Spinal cord (tissue), 10 donors: ENCODE measurements at places on chromosomes 13 and 19. TPM values are rescaled to one million over a fixed set of nuclear protein-coding genes. Genes with fewer than 3 reads are reported as not detected.
A peak's percentile ranks its signal among the peaks of the same experiment; 100 is the strongest.

The BRD4 gene
- 16.3 TPM for total RNA-seq

GRCh38 chr13:74922963-74923362, 559.0 kb downstream of the TBC1D4 start:
- H3K27ac ChIP-seq: no peak overlapping the region
- H3K4me3 ChIP-seq: no peak overlapping the region
- H3K4me1 ChIP-seq: no peaks in the 10 kb centered on the region
- no peaks in the 10 kb centered on the region for H3K27me3 ChIP-seq
- H3K36me3 ChIP-seq: no peaks in the 10 kb centered on the region

- no peak for DNase-seq
- peak overlapping the region; percentile 85 for H3K27ac ChIP-seq
- peaks cover 42% of the 10 kb centered on the region for H3K4me1 ChIP-seq
- H3K4me3 ChIP-seq: peak overlapping the region; percentile 87
Observed at GRCh38 chr19:38649305-38650171, 2.1 kb downstream of the ACTN4 start.

The ZNF566 gene
- total RNA-seq: 30.5 TPM

GRCh38 chr13:65926750-65927171, 1303.4 kb downstream of the PCDH9 start:
- no peaks in the 10 kb centered on the region for H3K36me3 ChIP-seq
- DNase-seq: no peak
- H3K4me3 ChIP-seq: no peak overlapping the region

The TMIGD2 gene
- 0.79 TPM for total RNA-seq

- no peak for DNase-seq
- H3K36me3 ChIP-seq: no peaks in the 10 kb centered on the region
- no peaks in the 10 kb centered on the region for H3K27me3 ChIP-seq
- H3K4me3 ChIP-seq: no peak overlapping the region
- H3K4me1 ChIP-seq: no peaks in the 10 kb centered on the region
- no peak overlapping the region for H3K27ac ChIP-seq
Observed at GRCh38 chr13:38875186-38875875, 115.3 kb downstream of the STOML3 start.

- H3K4me1 ChIP-seq: peaks cover 5% of the 10 kb centered on the region
- H3K27ac ChIP-seq: peak overlapping the region; percentile 1
- no peaks in the 10 kb centered on the region for H3K27me3 ChIP-seq
- no peaks in the 10 kb centered on the region for H3K36me3 ChIP-seq
- no peak for DNase-seq
Observed at GRCh38 chr13:97220151-97220900, 1.8 kb upstream of the MBNL2 start.

GRCh38 chr19:5575590-5575989, 7.8 kb upstream of the TINCR start:
- H3K4me3 ChIP-seq: no peak overlapping the region
- no peaks in the 10 kb centered on the region for H3K27me3 ChIP-seq
- DNase-seq: no peak
- peaks cover 4% of the 10 kb centered on the region for H3K36me3 ChIP-seq

- H3K4me3 ChIP-seq: no peak overlapping the region
- H3K36me3 ChIP-seq: peaks cover 6% of the 10 kb centered on the region
- no peaks in the 10 kb centered on the region for H3K27me3 ChIP-seq
- H3K4me1 ChIP-seq: no peaks in the 10 kb centered on the region
Observed at GRCh38 chr19:32830231-32831014, 39.1 kb downstream of the SLC7A9 start.

- no peak overlapping the region for H3K4me3 ChIP-seq
- no peak overlapping the region for H3K27ac ChIP-seq
- no peaks in the 10 kb centered on the region for H3K36me3 ChIP-seq
- peaks cover 4% of the 10 kb centered on the region for H3K4me1 ChIP-seq
- H3K27me3 ChIP-seq: no peaks in the 10 kb centered on the region
- DNase-seq: peak; percentile 55
Observed at GRCh38 chr13:25489238-25489637, 117.5 kb downstream of the ATP8A2 start.

DNA sequence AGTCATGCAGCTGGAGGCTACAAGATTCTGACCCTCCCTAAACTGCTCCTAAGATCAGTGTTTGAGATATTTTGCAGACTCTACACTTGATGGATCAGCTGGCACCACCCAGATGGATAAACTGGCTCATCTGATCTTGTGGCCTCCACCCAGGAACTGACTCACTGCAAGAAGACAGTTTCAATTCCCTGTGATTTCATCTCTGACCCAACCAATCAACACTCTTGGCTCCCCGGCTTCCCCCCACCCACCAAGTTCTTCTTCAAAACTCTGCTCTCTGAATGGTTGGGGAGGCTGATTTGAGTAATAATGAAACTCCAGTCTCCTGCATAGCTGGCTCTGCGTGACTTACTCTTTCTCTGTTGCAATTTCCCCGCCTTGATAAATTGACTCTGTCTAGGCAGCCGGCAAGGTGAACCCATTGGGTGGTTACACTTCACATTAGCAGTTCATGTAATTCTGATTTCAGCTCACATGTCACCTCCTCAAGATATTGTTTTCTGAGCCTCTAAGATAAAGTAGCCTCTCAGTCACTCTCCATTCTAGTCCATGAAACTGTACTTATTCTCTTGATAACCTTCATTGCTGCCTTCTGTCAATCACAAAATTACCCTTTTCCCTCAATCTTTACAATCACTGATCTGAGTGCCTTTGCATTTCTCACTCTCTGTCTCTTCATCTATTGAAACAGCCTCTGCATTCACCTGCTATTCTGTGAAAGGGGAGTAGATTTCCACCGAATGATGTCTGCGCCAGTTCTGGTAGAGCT, 9.9 kb upstream of the FPR3 start:
- no peak overlapping the region for H3K4me3 ChIP-seq
- H3K36me3 ChIP-seq: no peaks in the 10 kb centered on the region
- DNase-seq: no peak
- peaks cover 14% of the 10 kb centered on the region for H3K27me3 ChIP-seq

The PLK5 gene
- total RNA-seq: 0.66 TPM

DNA sequence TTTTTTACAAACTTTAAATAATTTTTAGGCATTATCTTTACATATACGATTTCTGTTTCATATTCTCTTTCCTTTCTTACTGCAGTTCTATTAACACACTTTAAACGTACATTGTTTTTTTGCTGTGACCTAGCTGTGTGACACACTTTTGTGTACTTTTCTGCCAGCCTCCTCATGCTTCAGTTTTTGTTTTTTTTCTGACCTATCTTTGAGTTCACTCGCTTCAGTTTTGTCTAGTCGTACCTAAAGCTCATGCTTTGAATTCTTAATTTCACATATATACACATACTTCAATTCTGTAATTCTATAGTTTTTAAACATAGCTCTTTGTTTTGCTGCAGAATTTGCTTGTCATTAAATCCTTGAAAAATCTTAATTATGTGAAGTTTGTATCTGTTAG, 150.4 kb downstream of the PDS5B start:
- no peaks in the 10 kb centered on the region for H3K27me3 ChIP-seq
- no peak overlapping the region for H3K4me3 ChIP-seq
- no peaks in the 10 kb centered on the region for H3K4me1 ChIP-seq
- no peaks in the 10 kb centered on the region for H3K36me3 ChIP-seq
- DNase-seq: no peak

- DNase-seq: peak; percentile 57
- H3K36me3 ChIP-seq: no peaks in the 10 kb centered on the region
- no peaks in the 10 kb centered on the region for H3K27me3 ChIP-seq
- no peak overlapping the region for H3K27ac ChIP-seq
Observed at GRCh38 chr13:97028441-97029299, 34.4 kb upstream of the OXGR1 start.

- H3K4me3 ChIP-seq: no peak overlapping the region
- H3K27ac ChIP-seq: no peak overlapping the region
- no peaks in the 10 kb centered on the region for H3K27me3 ChIP-seq
- H3K4me1 ChIP-seq: no peaks in the 10 kb centered on the region
- H3K36me3 ChIP-seq: peaks cover 30% of the 10 kb centered on the region
Observed at GRCh38 chr19:44176590-44176989, 11.7 kb downstream of the ZNF226 start.

DNA sequence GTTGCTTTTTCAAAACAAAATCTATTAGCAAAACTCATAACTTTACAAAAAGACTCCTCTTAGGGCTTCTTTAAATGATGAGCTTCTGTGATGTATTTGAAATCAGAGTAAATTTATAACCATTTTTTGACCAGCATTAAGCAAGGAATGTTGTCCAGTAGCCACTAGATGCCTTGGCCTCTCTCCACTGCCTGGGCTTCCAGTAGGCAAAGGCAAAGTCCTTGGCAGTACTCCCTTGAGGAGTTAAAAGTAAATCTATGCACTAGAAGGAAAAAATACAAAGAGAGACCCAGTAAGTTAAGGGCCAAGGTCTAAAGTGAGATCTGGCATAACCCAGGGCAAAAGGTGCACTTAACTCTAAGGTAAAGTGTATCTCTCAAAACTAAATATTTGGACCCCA, 9.5 kb downstream of the SERPINE3 start:
- H3K4me1 ChIP-seq: no peaks in the 10 kb centered on the region
- DNase-seq: no peak
- H3K36me3 ChIP-seq: peaks cover 2% of the 10 kb centered on the region

- H3K4me3 ChIP-seq: no peak overlapping the region
- H3K27me3 ChIP-seq: peaks cover 19% of the 10 kb centered on the region
- H3K4me1 ChIP-seq: peaks cover 4% of the 10 kb centered on the region
- H3K36me3 ChIP-seq: no peaks in the 10 kb centered on the region
- H3K27ac ChIP-seq: no peak overlapping the region
Observed at GRCh38 chr19:7887408-7888144, 734 bp upstream of the LRRC8E start.

The NCAN gene
- total RNA-seq: 184 TPM

DNA sequence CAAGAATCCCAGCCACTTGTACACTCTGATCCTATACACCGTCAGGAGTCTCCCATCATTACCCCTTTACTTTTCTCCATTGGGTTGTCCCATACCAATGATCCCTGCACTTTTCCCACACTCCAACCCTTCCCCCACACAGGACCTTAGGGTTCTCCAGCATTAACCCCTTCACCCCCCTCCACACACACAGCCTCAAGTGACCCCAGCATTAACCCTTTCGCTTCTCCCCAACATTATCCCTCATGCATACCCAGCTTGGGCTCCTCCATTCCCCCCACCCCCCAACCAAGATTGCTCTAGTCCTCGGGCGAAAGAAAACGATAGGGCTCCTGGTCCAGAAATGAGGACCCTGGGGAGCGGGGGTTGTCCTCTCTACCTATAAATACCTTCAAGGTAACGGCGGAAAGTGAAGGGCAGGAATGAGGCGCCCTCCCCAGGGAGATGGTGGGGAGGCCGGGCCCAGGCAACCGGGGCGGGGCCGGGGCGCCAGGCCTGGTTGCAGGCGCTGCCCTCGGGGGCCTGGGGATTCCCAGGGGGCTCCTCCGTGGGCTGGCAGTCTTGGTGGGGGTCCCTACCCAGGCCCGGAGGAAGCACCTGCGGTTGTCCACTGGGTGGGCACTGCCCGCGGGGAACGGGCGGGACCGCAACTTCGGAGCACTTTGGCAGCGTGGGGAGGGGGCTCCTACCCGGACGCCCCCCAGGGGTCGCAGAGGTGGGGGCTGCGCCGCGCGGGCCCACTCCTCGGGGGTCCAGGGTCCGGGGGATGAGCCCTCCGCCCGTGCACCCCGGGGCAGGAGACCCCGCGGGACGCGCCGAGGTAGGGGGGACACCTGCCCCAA, 757 bp downstream of the WIZ start:
- peaks cover 42% of the 10 kb centered on the region for H3K36me3 ChIP-seq
- DNase-seq: peak; percentile 35
- H3K27me3 ChIP-seq: peaks cover 18% of the 10 kb centered on the region
- H3K4me1 ChIP-seq: peaks cover 22% of the 10 kb centered on the region
- no peak overlapping the region for H3K27ac ChIP-seq
- peak overlapping the region; percentile 41 for H3K4me3 ChIP-seq

The ZNF835 gene
- total RNA-seq: 4.1 TPM

GRCh38 chr19:1861599-1862031, 1.8 kb downstream of the KLF16 start:
- H3K27me3 ChIP-seq: no peaks in the 10 kb centered on the region
- DNase-seq: no peak
- no peaks in the 10 kb centered on the region for H3K36me3 ChIP-seq
- peak overlapping the region; percentile 60 for H3K4me3 ChIP-seq
- H3K27ac ChIP-seq: peak overlapping the region; percentile 61

DNA sequence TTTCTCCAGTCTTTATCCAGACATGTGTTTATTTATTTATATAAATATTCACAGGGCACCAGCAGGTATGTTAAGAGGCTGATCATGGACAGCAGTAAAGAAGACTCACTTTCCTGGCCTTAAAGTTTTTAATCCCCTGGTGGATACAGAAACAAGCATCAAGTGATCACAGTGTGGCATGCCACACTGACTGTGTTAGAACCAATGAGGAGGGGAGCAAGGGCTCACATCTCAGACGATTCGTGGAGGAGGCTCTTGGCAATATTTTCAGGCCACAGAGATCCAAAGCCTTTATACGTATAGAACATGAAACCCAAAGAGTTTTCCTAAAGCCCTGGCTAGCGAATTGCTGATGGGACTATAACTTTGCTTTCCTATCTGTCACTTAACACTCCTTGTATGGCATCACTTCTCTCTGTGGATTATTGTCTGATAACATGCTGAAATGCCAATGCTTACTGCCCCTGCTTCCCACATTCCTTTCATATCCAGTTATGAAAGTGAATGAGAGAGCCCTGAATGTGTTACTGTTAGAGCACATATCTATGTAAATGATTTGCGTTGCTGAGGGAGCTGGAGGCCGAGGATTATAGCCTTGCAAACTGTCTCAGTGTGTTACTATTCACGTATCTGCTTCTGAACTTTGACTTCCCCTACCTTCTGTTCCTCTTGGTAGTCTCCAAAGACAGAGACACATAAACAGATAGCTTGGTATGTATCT, 37.6 kb downstream of the POLR1D start:
- H3K36me3 ChIP-seq: no peaks in the 10 kb centered on the region
- no peak overlapping the region for H3K4me3 ChIP-seq
- peaks cover 3% of the 10 kb centered on the region for H3K4me1 ChIP-seq

The ZNF208 gene
- 1.8 TPM for total RNA-seq
